Activated CD4-positive, alpha-beta T cell treated with anti-CD3 and anti-CD28 coated beads for 48 hours (primary cell): ENCODE measurements at places on chromosomes 7 and 10.

GRCh38 chr7:47799524-47799923 is 148.7 kb downstream of the PKD1L1 start:
- DNase-seq = no peak

GRCh38 chr7:131480384-131481315 is 75.8 kb downstream of the PODXL start:
- no peak for DNase-seq

DNA sequence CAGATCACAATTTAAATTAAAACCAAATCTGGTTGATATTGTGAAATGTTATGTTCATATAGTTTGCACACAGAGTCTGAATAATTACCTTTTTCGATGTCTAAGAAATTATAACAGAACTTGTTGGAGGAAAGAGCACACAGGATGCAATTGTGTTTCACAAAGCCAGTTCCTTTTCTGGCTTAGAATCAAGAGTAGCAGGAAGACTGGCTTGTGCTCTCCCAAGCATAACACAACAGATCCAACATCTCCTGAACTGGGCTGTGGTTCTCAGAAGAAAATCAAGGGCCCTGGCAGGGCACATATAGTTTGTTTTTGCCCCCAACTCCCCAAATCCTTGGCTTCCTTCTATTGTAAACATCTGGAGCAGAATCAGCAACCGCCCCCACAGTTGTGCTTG is 62.7 kb downstream of the LRRC4 start:
- no peak for DNase-seq

- DNase-seq = no peak
Measured at GRCh38 chr7:114392686-114393085, 21.9 kb upstream of the FOXP2 start.

DNA sequence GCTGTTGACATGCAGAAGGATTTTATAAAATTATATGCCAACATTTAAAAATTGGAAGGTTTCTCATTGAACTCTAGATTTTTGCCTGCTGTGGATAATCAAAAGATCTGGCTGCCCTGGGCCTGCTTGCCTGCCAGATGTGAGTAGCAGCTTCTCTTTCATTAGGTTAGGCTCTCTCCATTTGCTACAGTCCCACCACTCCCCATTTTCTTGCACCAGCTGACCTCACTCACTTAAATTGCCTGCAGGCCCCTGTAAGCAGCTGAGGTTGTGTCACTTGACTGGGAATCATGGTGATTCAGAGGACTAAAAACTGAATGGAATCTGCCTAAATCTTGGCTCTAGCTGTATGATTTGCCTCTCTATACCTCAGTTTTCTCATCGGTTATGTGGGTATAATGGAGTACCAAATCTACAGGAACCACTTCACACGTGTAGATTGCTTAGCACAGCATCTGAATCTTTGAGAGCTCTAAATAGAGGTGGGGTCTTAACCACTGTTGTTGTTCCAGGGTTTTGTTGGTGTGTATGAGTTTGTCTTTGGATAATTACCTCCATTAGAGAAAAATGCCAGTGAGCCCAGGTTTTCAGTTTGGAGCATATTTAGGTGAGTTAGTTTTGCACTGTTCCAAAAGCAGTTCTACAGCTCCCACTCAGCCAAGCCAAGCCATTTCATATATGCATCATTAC is 18.6 kb upstream of the RAPGEF5 start:
- DNase-seq = no peak

DNA sequence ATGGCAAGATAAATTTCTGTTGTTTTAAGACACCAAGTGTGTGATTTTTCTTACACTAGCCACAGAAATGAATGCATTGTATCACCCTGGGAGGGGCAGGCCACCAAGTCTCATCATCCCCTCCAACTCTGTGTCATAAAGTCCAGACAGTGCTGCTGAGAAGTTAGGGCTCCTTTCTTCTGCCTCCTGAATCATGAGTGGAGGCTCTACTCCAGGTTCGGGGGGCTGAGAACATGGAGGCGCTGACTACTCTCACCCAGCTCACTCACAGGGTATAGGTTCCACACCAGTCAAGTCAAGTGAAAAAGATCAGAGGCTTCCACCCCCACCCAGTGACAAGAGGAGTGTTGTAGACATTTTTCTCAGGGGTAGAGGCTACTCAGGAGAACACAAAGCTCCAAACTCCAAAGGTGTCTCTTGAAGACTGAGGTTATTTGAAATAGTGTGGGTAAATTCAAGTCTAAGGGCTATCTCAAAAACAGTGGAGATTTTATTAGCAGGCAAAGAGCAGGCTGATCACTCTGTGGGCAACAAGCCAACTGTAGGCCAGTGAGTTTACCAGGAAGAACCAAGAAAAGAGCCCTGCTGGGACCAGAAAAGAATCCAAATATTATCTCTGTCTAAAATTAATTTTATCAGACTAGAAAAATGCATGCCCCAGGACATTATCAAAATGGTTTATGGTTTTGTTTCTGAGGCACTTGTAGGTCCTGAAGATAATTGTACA is 118.6 kb upstream of the RET start:
- DNase-seq = no peak

DNA sequence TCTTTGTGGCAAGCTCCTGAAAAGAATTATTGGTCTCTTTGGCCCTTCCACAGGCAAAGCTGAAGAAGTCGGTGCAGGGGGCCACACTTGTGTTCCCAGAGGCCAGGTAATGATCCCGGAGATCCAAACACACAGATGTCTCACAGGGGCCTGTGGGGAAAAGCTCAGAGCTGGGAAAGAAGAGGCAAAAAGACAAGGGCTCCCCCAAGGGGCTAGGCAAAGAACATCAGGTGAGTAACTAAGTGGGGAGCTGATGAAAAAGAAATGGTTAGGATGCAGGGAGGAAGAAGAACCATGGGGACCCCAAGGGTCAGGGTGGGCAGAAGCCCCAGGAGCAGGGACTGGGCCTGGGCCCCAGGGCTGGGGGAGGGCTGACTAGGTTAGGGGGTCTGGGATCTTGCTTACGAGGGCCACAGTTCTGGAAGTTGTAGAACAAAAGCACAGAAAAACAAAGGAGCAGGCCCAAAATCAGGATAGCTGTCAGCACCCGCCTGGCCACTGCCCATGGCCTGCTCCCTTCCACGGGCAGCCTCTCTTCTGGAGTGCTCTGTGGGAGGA is 1.1 kb downstream of the KEL start:
- no peak for DNase-seq

DNA sequence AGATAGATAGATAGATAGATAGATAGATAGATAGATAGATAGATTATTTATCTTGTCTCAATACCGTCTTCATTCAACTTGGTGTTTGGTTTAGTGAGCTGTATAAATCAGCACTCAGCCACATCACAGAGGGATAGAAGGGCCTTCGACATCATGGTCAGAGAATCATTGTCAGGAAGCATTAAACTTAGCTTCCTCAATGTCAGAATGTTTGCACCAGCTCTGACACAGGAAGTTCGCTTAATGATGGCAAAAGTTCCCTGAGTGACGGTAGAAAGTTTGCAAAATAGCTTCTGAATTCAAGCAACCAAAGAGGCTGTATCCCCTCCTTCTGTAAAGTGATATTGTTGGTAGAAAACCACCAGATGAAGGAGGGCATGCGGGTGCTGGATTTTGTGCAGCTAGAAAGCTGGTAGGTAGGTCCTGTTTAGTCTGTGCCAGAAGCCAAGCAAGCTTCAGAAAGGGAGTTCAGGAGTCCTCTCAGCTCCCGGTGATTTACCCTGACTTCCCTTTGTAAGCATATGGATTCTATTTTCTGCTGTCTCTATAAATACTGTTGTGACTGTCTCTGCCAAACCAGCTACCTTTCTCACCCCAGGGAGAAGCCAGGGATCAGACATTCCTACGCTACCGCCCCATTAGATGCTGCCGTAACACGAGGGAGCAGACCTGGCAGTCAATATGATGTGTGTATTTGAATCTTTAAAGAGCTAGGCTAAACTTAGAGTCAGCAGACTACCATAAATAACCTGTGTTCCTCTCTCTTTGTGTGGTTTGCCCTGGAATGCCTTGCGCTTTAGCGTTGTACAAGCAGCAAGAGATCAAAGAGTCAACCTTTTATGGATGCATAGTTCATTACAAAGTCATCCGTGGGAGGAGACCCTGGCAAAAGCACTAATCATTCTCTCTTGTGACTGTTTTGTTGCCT is 200.5 kb upstream of the KIAA1217 start:
- no peak for DNase-seq

GRCh38 chr7:16925609-16926008 is 43.8 kb upstream of the AGR3 start:
- DNase-seq = no peak

DNA sequence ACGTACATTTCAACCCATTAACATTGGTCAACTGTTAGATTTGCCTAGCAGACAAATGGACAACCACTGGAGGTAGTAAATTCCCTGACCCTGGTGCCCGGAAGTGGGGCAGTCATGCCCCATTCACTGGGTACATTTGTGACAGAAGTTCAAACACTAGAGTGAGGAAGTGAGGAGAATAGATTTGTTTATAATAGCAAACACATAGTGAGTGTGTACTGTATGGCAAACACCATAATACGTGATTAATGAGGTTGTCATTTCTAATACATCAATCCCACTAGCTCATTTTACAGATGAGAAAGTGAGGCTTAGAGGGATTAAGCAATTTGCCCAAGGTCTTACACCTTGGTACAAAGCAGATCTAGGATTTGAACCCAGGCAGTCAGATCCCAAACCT is 181.9 kb upstream of the MKLN1 start:
- DNase-seq = no peak

- no peak for DNase-seq
Measured at GRCh38 chr10:27537787-27538186, 33.7 kb downstream of the RAB18 start.

GRCh38 chr7:122457969-122458368 is 153.4 kb upstream of the FEZF1 start:
- DNase-seq = no peak

- DNase-seq = no peak
Measured at GRCh38 chr10:60086862-60087261, 180.5 kb upstream of the CCDC6 start.

DNA sequence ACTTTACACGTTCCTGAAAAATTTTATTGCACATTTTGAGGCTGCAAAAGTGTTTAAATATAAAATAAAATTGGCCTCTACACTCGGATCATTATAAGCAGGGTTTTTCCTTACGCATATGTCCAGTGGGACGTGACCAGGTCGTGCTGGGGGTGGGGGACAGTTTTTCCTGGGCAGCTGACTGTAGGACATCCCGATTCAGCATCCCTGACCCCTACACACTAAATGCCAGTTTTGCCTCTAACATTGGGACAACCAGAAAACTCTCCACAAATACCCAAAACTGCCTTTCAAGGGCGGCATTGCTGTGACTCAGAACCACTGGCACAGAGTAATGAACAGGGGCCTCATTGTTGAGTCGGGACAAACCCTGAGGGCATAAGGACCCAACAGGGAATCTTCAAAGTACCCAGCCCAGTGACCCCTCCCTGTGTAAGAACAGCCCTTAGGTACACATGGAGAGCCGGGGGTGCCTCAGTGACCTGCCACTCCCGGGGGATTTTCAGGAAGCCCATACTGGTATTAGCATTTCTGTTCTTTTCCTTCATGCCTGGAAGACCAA is 170.6 kb downstream of the ARHGAP21 start:
- DNase-seq = no peak

DNA sequence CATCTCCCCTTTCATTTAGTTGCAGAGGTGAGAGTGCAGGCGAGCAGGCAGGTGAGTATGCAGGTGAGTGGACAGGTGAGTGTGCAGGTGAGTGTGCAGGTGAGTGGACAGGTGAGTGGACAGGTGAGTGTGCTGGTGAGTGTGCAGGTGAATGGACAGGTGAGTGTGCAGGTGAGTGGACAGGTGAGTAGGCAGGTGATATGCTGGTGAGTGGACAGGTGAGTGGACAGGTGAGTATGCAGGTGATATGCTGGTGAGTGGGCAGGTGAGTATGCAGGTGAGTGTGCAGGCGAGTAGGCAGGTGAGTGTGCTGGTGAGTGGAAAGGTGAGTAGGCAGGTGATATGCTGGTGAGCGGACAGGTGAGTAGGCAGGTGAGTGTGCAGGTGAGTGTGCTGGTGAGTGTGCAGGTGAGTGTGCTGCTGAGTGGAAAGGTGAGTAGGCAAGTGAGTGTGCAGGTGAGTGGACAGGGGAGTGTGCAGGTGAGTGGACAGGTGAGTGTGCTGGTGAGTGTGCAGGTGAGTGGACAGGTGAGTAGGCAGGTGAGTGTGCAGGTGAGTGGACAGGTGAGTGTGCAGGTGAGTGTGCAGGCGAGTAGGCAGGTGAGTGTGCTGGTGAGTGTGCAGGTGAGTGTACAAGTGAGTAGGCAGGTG is 165.6 kb downstream of the ADARB2 start:
- no peak for DNase-seq

DNA sequence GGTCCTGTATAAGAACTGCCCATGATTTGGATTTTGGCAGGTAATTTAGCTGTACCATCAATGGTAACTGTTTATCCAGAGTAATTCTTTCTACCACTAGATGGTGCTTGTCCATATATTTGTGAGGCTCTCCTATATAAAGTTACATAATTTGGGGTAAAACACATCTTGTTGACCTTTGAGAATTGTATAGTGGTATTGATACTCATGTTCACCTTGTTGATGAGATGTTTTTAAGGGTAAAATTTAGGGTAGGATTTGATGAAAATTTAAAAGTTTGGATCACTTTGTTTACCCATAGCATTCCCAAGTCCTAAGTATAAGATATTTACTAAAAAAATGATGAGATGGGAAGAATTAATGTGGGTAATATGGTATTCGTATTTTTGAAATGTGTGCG is 31.6 kb downstream of the ST7 start:
- no peak for DNase-seq

DNA sequence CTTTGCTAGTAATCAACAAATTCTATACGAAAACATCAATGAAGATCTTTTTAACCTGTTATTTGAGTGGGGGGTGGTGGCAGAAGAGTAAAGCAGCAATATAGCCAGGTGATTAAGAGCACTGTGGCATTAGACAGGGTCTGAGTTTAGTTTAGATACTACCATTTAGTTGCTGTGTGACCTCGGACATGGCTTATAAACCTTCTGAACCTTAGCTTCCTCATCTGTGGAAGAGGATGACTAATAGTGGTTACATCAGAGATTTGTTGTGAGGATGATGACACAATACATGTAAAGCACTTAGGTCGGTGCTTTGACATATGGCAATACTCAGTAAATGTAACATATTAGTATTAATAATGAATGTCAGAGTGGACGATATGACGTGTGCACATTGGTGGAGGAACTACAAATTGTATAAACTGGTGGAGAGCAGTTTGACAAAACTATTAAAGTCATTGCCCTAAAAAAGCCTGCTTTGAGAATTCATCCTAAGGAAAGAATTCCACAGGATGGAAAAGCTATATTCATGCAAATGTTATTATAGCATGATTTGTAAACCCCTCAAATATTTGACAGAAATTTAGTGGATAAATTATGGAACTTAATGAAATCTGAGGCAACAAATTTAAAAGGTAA is 24.3 kb downstream of the SPAG6 start:
- no peak for DNase-seq

- no peak for DNase-seq
Measured at GRCh38 chr10:102813734-102814452, 23.3 kb downstream of the CYP17A1 start.

GRCh38 chr7:39375047-39375873 is 190.9 kb upstream of the YAE1 start:
- no peak for DNase-seq

GRCh38 chr7:69516238-69516820 is 81.9 kb upstream of the AUTS2 start:
- DNase-seq = no peak

- DNase-seq = no peak
Measured at GRCh38 chr7:120611975-120612374, 246.0 kb downstream of the TSPAN12 start.
